Activated CD4-positive, alpha-beta T cell treated with anti-CD3 and anti-CD28 coated beads, Interleukin-2, amount 10 ng/mL, durations not matched to agents 24 days and 14 days (primary cell): ENCODE measurements at places on chromosomes 6 and 20. TPM values are rescaled to one million over a fixed set of nuclear protein-coding genes. Genes with fewer than 3 reads are reported as not detected.

- no peak for DNase-seq
Measured at GRCh38 chr6:18371656-18372055, 15.5 kb upstream of the RNF144B start.

- peak; percentile 43 for DNase-seq
Measured at GRCh38 chr6:118578617-118579016, 30.5 kb downstream of the PLN start.

DNA sequence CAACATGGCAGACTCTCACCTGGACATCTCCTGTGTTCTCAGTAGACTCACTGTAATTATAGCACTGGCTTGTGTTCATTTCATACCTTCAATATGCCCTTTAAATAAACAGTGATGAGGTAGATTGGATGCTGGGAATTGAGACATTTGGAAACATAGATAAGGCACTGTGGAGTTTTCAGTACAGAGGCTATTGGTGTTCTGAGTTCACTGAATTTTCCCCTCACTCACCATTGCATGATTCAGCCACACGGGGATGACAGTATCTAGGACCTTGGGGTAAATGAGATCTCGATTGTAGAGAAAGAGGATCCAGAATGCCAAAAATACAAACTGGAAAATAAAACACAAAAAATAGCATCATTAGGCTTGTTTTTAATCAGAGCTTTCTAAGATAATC lies 12.6 kb downstream of the ADTRP start:
- no peak for DNase-seq

The UBD gene
- total RNA-seq = 0.49 and 0.62 TPM in 2 replicates
